ENCODE measurements at places on chromosomes 16 and 17.

DNA sequence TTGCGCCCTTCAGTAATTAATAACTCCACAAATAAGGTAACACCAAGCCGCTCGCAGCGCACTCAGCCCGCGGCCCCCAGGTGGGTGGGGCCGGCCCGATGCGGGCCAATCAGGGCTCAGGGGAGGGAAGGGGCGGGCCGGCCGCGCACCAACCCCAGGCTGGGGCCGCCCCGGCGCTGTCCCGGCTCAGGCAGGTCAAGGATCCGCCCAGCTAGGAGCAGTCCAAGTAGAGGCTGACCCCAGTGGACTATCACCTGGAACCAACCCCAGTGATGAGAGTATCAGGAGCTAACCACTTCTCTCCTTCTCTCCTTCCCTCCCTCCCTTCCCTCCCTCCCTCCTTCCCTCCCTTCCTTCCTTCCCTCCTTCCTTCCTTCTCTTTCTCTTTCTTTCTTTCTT, 110.8 kb downstream of the C16orf78 start:
- DNase-seq = no peak

DNA sequence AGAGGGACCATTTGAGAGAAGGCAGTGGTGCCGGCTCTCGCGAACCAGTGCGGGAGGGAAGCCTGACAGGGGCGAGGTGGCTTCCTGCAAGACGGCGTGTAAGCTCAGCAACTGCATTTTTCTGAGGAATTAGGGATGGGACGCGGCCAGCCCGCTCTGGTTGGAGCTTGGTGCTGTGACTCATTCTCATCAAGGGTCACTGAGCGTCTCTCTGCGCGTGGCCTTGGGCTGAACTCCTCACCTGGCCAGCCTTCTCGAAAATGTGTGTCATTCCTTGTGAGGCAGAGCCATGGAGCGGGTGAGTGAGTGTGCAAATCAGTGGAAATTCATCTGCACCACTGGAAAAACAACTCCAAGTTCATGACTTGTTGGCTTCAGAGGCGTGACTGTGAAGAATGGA, 52.8 kb downstream of the NTN1 start:
- DNase-seq = no peak

- DNase-seq = no peak
Observed at GRCh38 chr17:73625991-73626673, 18.1 kb downstream of the SDK2 start.

GRCh38 chr16:17830651-17831050, 359.9 kb upstream of the XYLT1 start:
- DNase-seq = no peak

GRCh38 chr17:6413065-6413464, 21.9 kb downstream of the AIPL1 start:
- DNase-seq = no peak

DNA sequence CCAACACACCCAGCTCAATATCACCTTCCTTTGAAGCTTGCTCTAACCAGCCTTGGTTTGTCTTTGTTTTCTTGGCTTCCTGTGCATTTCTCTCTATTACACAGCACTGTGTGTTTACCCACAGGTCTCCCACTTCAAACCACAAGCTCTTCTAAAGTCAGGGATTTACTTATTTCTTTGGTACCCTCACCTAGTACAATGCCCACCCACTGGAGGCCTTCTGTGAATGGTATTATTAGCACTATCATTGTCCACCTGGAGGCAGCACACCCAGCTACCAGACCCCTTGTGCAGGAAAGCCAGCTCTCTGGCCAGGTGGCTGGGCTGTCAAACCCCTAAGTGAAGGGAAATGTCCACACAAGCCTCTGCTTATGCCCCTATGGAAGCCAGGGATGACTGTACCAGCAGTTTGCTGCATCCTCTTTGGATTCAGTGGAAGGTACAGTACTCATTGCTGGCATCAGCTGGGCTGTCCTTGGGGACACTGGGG, 9.4 kb upstream of the TOP2A start:
- no peak for DNase-seq

GRCh38 chr17:77833769-77834168, 124.7 kb upstream of the TNRC6C start:
- no peak for DNase-seq

GRCh38 chr16:2744711-2745110, 7.7 kb upstream of the SRRM2 start:
- no peak for DNase-seq

DNA sequence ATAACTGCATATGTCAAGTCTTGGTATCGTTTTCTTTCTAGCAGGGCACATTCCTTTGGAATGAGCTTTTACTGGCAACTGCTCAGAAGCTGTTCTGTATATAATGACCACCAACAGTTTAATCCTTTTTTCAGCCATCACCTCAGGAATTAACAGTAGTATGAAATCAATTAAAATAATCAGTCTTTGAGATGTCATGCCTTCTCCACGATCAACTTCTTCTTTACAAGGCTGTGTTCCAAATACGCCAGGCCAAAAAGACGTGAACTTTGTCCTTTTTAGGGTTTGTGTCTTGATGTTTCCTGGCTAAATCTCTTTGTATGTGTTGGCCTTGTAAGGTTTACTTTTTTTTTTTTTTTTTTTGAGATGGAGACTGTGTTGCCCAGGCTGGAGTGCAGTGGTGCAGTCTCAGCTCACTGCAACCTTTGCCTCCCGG, 54.9 kb downstream of the ABCC1 start:
- DNase-seq = no peak

DNA sequence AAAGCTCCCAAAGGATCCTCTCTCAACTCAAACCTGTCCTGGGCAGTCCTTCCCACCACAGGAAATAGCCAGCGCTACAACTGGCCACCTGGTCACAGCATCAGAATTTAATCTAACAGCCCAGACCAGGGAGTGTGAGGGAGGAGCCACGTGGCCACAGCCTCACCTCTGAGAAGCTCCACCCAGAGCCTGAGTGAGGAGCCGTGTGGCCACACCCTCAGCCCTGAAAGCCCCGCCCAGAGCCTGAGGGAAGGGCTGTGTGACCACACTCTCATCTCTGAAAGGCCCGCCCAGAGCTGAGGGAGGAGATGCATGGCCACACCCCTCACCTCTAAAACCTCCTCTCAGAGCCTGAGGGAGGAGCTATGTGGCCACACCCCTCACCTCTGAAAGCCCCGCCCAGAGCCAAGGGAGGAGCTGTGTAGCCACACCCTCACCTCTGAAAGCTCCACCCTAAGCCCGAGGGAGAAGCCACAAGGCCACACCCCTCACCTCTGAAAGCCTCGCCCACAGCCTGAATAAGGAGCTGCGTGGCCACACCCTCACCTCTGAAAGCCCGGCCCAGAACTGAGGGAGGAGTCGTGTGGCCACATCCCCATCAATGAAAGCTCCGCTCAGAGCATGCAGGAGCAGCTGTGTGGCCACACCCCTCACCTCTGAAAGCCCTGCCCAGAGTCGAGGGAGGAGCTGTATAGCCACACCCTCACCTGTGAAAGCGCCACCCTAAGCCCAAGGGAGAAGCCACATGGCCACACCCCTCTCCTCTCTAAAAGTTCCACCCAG, 28.6 kb downstream of the SLC38A8 start:
- DNase-seq = no peak

- DNase-seq = no peak
Observed at GRCh38 chr17:21524211-21524591, 148.0 kb downstream of the KCNJ12 start.

DNA sequence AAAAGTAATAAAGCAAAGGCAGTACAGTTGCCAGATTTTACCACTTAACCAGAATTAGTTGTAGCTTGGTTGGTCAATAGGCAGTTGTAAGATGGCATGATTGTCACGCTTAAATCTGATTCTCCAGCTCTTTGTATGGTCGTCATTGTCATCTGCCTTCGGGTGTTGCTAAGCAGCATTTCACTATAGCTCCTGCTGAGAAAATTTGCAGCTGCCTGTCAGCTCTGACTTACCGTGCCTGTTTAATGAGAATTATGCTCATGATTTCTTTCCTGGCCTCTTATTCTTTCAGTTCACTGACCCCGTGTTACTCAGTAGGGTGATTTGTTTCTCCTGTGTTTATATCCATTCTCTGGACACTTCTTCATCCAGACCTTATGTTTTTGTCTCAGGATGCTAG, 66.7 kb downstream of the TANGO6 start:
- DNase-seq = no peak

DNA sequence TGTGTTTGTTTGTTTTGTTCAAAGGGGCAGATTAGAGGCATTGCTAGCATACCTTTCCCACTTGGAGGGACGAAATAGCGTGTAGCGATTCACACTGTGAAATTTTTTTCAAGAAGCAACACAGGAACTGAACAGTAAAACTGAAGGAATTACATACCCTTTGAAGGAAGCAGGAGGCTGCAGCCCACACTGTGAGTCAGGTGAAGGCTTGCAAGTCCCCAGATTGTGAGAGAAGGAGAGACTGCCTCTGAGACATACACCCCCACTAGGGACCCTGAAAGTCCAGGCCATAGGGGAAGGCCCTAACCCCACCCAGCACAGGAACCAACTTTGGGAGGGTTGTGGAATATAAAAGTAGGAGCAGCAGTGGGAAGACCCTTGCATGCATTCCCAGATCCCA, 69.6 kb upstream of the HS3ST3A1 start:
- DNase-seq = no peak

DNA sequence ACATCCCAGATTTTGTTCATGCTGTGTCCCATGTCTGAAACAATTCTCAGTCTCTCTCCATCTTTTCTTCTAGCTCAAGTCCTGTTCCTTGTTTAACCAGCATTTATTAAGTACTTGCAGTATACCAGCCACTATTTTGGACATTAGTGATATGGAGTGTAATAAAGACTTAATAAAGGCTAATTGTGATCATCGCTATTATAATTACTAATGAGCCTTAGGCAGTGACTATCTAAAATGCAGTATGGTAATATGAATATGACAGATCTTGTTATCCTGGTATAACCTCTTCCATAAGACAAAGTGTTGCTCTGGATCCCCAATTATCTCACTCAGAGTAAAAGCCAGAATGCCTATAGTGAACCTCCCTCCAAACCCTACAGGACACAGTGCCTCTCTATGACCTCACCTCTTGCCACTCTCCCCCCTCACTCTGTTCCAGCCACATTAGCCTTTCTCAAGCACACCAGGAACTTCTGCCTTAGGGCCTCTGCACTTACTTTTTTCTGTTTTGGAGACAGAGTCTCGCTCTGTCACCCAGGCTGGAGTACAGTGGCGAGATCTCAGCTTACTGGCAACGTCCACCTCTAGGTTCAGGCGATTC, 1.8 kb upstream of the FLOT2 start:
- no peak for DNase-seq

GRCh38 chr16:22297871-22298733, 893 bp downstream of the POLR3E start:
- no peak for DNase-seq

DNA sequence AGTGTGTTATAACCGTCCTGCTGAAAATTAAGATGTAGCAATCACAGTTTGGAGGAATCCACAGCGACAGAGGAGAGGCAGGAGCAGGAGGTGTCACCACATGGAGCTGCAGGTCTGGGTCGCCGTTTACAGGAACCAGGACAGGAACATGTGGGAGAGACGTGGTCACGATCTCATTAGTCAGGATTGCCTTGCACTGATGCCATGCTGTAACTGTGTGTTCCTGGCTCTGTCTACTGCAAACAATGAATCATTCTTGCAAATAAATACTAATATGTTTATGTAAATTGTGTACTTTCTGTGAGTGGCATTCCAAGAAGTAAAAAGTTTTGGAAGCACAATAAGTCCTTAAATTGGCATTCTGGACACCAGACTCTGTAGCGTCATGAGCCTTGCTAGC, 271.8 kb downstream of the CPPED1 start:
- DNase-seq = no peak

GRCh38 chr16:11091021-11091785, 146.8 kb downstream of the CLEC16A start:
- DNase-seq = no peak

- no peak for DNase-seq
Observed at GRCh38 chr16:88688013-88688778, 1.9 kb upstream of the SNAI3 start.

DNA sequence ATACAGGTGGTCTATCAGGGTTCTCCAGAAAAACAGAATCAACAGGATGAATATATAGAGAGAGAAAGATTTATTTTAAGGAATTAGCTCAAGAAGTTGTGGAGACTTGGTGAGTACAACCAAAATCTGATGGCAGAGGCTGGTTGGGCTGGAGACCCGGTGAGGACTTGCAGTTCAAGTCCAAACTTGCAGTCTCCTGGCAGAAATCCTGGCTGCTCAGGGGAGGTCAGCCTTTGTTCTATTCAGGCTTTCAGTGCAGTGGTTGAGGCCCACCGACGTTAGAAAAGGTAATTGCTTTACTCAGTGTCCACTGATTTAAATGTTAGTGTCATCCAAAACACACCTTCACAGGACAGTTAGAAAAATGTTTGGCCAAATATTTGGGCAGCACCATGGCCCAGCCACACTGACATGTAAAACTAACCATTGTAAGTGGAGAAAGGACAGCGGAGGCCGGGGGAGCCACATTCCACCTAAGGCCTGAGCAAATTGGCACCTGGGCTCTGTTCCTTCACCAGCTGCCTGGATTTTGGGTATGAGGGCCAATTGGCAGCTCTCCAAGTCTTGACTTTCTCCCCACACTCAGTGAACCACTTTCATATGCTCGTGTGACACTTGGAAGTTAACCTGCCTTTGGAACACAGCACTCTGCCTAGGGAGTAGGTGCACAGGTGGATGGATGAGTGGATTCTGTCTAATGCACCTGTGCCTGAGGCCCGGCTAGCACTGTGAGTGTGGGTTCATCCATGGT, 54.7 kb downstream of the CACNG5 start:
- DNase-seq = no peak

- no peak for DNase-seq
Observed at GRCh38 chr17:64178011-64178825, 48.3 kb upstream of the ERN1 start.

DNA sequence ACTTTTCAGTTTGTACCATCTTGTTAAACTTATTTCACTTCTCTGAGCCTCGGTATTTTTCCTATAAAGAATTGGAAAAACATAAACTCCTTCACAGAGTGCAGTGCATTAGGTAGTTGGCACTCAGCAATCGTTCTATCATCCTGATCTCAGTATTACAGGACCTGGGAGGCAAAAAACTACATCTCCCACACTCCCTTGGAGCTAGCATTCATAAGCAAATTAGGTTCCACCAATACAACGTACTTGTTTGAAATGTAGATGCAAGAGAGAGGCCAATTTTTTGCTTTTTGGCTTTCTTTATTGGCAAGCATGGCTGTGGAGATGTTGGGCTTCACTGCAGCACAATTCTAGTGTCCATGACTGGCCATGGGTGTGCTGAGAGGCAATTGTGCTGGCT, 285.2 kb downstream of the CA10 start:
- no peak for DNase-seq

- no peak for DNase-seq
Observed at GRCh38 chr16:5336941-5337340, 239.3 kb upstream of the EEF2KMT start.

- no peak for DNase-seq
Observed at GRCh38 chr16:57475711-57476339, 10.5 kb downstream of the DOK4 start.

Measured in esophagus squamous epithelium (tissue), 5 donors.